ENCODE measurements at places on chromosomes 5 and 9. TPM values are rescaled to one million over a fixed set of nuclear protein-coding genes. Genes with fewer than 3 reads are reported as not detected.

GRCh38 chr5:132823481-132824050 is 6.9 kb downstream of the SHROOM1 start:
- no peak overlapping the region for H3K4me3 ChIP-seq
- no peaks in the 10 kb centered on the region for H3K36me3 ChIP-seq
- H3K27ac ChIP-seq: no peak overlapping the region

DNA sequence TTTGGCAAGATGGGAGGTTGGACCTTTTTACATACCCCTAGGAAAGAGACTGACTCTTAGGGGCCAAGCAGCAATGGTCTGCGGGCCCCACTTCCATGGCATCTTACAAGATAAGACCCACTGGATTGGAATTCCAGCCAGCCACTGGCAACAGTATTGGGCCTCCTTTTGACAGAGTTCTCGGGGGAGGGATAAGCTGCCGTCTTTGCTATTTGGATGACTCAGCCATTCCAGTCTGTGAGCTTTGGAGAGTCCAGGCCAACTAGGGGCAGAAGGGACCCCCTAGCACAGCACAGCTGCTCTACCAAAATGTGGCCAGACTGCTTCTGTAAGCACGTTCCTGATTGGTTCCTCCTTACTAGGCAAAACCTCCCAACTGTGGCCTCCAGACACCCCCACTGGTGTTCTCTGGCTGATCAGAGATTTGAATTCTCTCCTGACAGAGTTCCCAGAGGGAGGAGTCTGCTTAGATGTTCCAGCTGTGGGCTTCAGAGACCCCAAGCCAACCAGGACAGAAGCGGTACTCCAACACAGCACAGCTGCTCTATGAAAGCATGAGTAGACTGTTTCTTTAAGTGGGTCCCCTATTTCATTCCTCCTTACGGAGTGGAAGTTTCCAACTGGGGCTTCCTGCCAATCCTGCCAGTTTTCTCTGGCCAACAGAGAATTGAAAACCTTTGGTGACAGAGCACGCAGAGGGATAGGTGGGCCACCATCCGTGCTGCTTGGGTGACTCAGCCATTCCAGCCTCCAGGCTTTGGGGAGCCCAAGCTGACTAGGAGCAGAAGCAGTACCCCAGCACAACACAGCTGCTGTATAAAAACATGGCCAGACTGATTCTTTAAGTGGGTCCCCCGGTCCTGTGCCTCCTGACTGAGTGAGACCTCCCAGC is 672.1 kb upstream of the RIOK2 start:
- no peaks in the 10 kb centered on the region for H3K27me3 ChIP-seq
- no peak overlapping the region for H3K27ac ChIP-seq
- DNase-seq: no peak
- no peak overlapping the region for H3K4me3 ChIP-seq
- H3K36me3 ChIP-seq: no peaks in the 10 kb centered on the region

Gene DNAI1
- total RNA-seq: not detected

DNA sequence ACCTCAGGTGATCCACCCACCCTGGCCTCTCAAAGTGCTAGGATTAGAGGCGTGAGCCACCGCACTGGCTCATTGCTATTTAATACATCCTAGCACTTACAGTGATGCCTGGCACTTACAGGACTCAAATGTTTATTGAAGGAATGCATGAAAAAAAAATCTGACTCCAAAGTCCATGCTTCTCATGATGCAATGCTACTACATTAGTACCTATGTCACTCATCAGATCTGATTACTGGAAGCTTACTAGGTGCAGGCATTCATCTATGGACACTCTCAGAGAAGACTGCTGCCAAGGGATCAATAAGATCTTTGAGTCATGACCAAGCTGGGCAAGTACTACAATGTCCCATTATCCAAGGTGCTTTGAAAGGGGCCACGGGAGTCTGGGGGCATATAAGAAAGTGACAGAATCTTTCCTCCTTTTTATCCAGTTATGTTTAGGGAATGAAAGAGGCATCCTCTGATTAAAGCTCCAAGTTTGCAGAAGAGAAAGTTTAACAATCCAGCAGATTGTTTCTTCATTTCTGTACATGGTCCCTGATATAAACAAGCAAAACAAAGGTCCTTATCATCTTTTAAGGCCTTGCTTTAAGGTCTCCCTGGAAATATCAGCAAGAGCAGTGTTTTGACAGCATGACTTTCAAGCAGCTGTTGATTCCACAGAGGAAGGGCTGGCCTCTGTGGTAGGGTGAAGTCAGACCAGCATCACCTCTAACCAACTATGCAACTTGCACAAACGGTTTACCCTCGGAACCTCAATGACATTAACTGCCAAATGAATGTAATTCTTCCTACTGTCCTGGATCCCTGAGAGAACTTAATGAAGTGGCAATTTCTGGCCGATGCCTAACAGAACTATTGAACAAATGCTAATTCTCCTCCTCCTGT is 35.9 kb downstream of the ARPC5L start:
- no peak for DNase-seq
- H3K27ac ChIP-seq: no peak overlapping the region
- no peak overlapping the region for H3K4me3 ChIP-seq
- no peaks in the 10 kb centered on the region for H3K4me1 ChIP-seq

DNA sequence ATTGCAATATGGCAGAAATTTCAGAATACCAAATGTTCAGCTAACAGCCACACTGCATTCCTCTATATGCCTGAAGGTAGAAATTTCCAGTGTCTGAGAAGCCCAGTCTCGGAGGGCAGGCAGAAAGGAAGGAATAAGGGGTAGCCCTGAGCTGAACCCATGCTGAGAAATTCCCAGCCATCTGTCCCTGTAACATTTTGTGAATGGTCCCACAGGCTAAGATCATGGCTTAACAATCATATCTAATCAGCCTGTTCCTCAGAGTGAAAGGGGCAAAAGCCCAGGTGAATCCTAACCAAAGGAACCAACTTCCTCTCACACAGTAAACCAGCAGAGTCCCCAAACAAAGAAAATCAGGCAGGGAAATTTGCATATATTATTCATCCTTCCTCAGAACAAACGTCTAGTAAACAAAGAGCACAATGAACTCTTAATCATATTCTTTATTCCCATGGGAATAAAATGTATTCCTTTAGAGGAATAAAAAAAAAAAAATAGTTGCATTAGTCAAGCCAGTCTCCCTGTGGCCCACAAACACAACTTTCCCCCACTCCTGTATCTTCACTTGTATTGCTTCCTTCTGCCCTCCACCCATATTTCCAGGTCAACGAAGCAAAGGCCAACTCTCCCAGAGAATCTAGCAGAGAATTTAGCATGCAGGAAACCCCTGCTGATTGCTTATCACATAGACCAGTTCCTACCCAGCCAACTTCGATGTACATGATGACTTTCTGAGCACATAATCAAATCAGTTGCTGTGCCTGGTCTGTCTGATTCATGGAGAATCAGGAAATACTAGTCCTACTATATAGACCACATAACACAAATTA is 257.6 kb downstream of the FAM114A2 start:
- H3K27ac ChIP-seq: no peak overlapping the region
- H3K4me1 ChIP-seq: no peaks in the 10 kb centered on the region
- no peaks in the 10 kb centered on the region for H3K36me3 ChIP-seq
- no peaks in the 10 kb centered on the region for H3K27me3 ChIP-seq
- no peak for DNase-seq
- no peak overlapping the region for H3K4me3 ChIP-seq

Gene ALDH1A1
- 0.26 TPM for total RNA-seq

Gene PFDN1
- 71.2 TPM for total RNA-seq

Gene BAAT
- not detected for total RNA-seq

Gene RNF183
- not detected for total RNA-seq

DNA sequence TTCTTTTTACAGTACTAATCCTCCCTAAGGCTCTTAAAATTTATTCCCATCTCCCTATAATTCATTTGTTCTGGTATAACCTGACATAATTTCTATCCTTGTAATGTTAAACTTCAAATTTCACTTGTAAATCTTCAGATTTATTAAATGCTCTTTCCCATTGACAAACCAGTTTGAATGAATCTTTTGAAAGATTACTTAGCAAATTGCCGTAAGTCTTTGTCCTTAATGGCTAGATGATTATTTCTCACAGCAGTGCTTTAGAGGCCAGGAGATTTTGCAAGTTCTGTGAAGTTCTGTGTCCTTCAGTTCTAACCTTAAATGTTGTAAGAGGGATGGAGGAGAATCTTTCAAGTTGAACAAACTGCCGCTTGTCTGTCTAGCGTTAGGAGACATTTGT is 4.2 kb downstream of the SLC44A1 start:
- H3K36me3 ChIP-seq: no peaks in the 10 kb centered on the region
- no peak overlapping the region for H3K27ac ChIP-seq
- H3K27me3 ChIP-seq: no peaks in the 10 kb centered on the region
- no peak overlapping the region for H3K4me3 ChIP-seq
- peaks cover 12% of the 10 kb centered on the region for H3K4me1 ChIP-seq

Gene ENG
- total RNA-seq: 19.3 TPM

DNA sequence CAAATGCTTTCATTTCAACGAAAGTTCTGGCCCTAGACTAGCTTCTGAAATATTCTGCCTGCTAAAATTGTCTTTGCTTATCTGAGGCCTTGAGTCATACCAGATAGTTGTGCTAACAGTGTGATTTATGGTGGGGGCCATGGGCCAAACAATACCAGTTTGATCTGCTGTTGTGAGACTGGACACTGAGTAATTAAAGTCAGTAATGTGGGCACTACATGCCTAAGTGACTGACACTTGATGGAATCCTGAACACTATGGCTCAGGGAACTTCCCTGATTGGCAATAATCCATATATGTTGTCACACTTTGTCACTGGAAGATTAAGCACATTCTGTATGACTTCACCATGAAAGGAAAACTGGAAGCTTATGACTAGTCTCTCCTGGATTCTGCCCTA is 127.6 kb upstream of the CYLC2 start:
- DNase-seq: no peak
- no peak overlapping the region for H3K27ac ChIP-seq
- H3K36me3 ChIP-seq: no peaks in the 10 kb centered on the region

DNA sequence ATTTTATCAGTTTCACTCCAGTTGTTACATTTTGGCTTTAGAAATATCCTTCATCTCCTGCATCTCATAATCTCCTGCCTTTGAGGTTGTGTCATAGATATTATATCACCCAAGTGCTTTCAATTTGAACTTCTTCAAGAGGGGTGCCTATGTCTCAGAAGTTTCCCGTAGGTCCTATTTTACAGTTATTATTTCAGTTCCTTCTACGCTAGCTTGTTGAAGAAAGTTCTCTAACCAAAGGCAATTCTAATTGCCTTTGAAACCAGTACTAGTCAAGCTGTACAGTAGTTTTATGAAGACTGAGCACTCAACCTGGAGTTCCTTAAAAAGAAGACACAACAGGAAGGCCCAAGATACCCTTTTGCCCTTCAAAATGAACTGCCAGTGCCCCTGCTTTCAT is 116.4 kb downstream of the ZCCHC7 start:
- DNase-seq: no peak
- no peak overlapping the region for H3K4me3 ChIP-seq
- no peak overlapping the region for H3K27ac ChIP-seq

- no peak for DNase-seq
- H3K27me3 ChIP-seq: no peaks in the 10 kb centered on the region
- peaks cover 19% of the 10 kb centered on the region for H3K36me3 ChIP-seq
- no peaks in the 10 kb centered on the region for H3K4me1 ChIP-seq
These were observed 113.4 kb downstream of the NR3C1 start for GRCh38 chr5:143290125-143290524.

- DNase-seq: no peak
- H3K4me3 ChIP-seq: no peak overlapping the region
- H3K36me3 ChIP-seq: no peaks in the 10 kb centered on the region
- no peak overlapping the region for H3K27ac ChIP-seq
- no peaks in the 10 kb centered on the region for H3K4me1 ChIP-seq
These were observed 83.4 kb downstream of the LIFR start for GRCh38 chr5:38473008-38473407.

Gene PRDM12
- total RNA-seq: not detected

Gene PTCD2
- 14.0 TPM for total RNA-seq

Gene JAKMIP2
- total RNA-seq: 1.8 TPM

- no peak overlapping the region for H3K27ac ChIP-seq
- H3K36me3 ChIP-seq: peaks cover 46% of the 10 kb centered on the region
- peak; percentile 54 for DNase-seq
- H3K4me1 ChIP-seq: peaks cover 28% of the 10 kb centered on the region
- H3K27me3 ChIP-seq: no peaks in the 10 kb centered on the region
These were observed 35.9 kb downstream of the TGFBR1 start for GRCh38 chr9:99140685-99141314.

DNA sequence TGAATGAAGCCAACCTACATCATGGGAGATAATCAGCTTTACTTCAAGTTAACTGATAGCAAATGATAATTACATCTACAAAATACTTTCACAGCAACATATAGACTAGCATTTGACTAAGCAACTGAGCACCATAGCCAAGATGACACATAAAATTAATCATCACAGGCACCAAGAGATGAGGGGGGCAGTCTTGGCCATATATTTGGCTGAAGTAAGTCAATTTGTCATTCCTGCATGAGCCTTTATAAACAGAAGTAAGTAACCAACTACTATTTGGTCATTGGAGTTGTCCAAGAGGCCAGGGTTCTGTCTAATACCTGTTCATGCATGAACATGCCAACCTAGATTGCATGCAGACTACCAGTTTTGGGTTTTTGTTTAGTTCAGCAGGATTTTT is 53.6 kb downstream of the PDCD1LG2 start:
- H3K27ac ChIP-seq: no peak overlapping the region
- no peak overlapping the region for H3K4me3 ChIP-seq
- no peaks in the 10 kb centered on the region for H3K27me3 ChIP-seq
- H3K4me1 ChIP-seq: peaks cover 23% of the 10 kb centered on the region

- H3K27me3 ChIP-seq: no peaks in the 10 kb centered on the region
- H3K4me1 ChIP-seq: no peaks in the 10 kb centered on the region
- no peaks in the 10 kb centered on the region for H3K36me3 ChIP-seq
- no peak for DNase-seq
- no peak overlapping the region for H3K4me3 ChIP-seq
These were observed 170.3 kb downstream of the PDZD2 start for GRCh38 chr5:31809050-31809870.

- H3K4me1 ChIP-seq: no peaks in the 10 kb centered on the region
- no peak overlapping the region for H3K27ac ChIP-seq
- no peak for DNase-seq
- H3K27me3 ChIP-seq: no peaks in the 10 kb centered on the region
- no peaks in the 10 kb centered on the region for H3K36me3 ChIP-seq
- H3K4me3 ChIP-seq: no peak overlapping the region
These were observed 72.3 kb downstream of the GNA14 start for GRCh38 chr9:77575785-77576184.

DNA sequence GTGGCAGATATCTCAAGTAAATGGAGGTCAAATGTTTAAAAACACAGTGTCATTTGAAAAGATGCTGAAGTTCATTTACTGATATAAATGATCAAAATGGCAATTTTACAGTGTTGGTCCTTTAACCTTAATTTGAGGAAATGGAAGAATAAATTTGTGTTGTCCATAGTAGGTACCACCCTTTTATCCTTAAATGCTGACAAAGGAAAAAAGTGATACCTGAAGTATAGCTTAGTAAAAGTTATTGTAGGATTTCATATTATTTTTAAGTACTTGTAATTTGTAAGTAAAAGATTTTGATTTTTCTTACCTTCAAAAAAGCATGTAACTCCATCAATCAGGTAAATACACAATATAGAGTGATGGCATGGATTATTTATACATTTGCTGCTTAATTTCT is 166.6 kb upstream of the DAP start:
- no peak for DNase-seq
- H3K4me3 ChIP-seq: no peak overlapping the region
- no peak overlapping the region for H3K27ac ChIP-seq
- H3K4me1 ChIP-seq: no peaks in the 10 kb centered on the region
- no peaks in the 10 kb centered on the region for H3K27me3 ChIP-seq

Gene CCL27
- 0.39 TPM for total RNA-seq

GRCh38 chr9:89179895-89180734 is 1.5 kb upstream of the SHC3 start:
- peak overlapping the region; percentile 32 for H3K4me3 ChIP-seq
- H3K27ac ChIP-seq: no peak overlapping the region
- H3K4me1 ChIP-seq: peaks cover 12% of the 10 kb centered on the region
- no peaks in the 10 kb centered on the region for H3K36me3 ChIP-seq
- no peak for DNase-seq
- peaks cover 16% of the 10 kb centered on the region for H3K27me3 ChIP-seq

Gene PPIC
- not detected for total RNA-seq

Gene SPINK1
- total RNA-seq: not detected

Gene OLFM1
- not detected for total RNA-seq

All from CD8-positive, alpha-beta memory T cell (primary cell).